ENCODE measurements at places on chromosomes 1 and 21.

DNA sequence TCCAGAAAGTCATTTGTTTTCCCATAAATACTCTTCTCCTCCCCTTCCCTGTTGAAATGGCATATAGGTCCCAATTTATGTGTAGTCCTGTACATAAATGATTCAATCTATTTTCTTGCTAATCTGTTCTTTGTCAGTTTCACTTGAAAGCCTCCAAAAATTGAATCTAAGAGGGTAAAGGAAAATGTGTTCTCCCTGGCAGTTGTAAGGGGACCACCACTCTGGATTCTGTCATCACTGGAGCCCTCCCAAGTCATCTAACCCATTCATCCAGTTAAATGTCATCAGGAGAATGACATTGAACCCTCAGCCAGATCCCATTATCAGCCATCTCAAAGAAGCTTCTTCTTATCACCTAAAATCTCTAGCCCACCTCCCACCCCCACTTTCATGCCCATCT is 35.0 kb upstream of the RNF2 start:
- no peak for DNase-seq

- DNase-seq, result peak; percentile 65
These were observed 39.5 kb downstream of the RASAL2 start for GRCh38 chr1:178133239-178133989.

GRCh38 chr21:42550817-42551216 is 37.2 kb downstream of the SLC37A1 start:
- no peak for DNase-seq

GRCh38 chr1:58442114-58442513 is 104.4 kb downstream of the OMA1 start:
- no peak for DNase-seq

DNA sequence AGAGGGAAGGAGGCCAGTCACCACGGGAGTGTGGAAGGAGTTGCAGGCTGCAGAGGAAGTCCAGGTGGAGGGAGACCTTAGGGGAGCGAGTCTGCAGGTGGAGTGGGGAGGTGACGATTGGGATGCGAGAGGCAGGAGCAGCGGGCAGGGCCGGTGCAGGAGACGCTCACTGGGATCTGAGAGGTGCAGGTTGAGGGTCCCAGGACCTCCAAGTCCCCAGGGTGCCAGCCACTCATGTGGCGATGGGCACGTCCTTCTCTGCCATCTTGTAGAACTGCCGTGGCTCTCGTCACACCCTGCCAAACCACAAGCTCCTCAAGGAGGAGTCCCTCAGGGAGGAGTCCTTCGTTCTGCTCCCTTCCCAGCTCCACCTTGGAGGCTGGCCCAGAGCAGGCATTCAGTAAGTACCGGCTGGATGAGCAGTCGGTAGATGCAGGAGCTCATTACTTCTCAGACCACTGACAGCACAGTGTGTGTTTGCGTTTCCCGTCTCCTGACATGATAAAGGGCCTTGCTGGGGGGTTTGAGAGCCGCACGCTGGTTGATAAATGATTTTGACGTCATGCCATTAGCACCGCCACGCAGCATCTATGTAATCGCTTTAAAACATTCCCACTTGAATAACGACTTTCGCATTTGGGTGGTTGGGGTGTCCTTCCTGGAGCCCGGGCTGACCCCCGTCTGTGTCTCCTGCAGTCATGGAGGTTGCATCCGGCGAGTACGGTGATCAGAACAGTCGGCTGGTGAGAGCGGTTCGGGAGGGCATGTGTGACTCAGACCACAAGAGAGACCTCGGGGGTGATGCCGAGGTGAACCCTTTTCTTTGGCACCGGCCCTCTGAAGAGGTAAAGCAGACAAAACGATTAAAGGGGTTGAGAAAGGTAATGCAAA is 27.8 kb downstream of the TFF3 start:
- DNase-seq, result no peak

GRCh38 chr1:47533793-47534328 is 96.0 kb downstream of the FOXD2 start:
- DNase-seq, result no peak
